ENCODE measurements at places on chromosomes 1 and 21. TPM values are rescaled to one million over a fixed set of nuclear protein-coding genes. Genes with fewer than 3 reads are reported as not detected.

ST6GALNAC5 gene
- 6.4 TPM for total RNA-seq

GUCA2A gene
- not detected for total RNA-seq

APOBEC4 gene
- total RNA-seq = not detected

OLIG2 gene
- total RNA-seq = not detected

All from hair follicular keratinocyte (primary cell).